Urinary bladder (tissue), 4 donors: ENCODE measurements at places on chromosomes 5 and 9. TPM values are rescaled to one million over a fixed set of nuclear protein-coding genes. Genes with fewer than 3 reads are reported as not detected.

GRCh38 chr5:130090569-130091270, 186.5 kb downstream of the CHSY3 start:
- no peak for DNase-seq

DNA sequence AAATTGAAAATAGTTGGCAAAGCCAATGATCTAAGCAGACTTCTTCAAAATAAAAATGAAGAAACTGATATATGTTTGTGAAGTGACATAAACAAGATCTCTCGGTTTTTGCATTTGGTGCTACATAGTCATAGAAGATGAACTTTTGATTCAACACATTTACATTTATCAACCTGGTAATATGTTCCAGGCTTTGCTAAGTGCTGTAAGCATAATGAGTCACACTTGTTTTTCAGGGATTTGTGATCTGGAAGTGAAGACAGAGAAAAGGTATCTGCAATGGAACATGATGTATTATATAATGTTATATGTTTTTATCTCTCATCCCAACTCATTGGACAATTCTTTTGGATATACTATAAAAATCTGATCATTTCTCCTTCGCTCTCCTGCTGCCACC, 801.4 kb downstream of the BRINP1 start:
- DNase-seq, result no peak

GRCh38 chr5:66904189-66904588, 292.4 kb downstream of the CD180 start:
- no peak for DNase-seq

DNA sequence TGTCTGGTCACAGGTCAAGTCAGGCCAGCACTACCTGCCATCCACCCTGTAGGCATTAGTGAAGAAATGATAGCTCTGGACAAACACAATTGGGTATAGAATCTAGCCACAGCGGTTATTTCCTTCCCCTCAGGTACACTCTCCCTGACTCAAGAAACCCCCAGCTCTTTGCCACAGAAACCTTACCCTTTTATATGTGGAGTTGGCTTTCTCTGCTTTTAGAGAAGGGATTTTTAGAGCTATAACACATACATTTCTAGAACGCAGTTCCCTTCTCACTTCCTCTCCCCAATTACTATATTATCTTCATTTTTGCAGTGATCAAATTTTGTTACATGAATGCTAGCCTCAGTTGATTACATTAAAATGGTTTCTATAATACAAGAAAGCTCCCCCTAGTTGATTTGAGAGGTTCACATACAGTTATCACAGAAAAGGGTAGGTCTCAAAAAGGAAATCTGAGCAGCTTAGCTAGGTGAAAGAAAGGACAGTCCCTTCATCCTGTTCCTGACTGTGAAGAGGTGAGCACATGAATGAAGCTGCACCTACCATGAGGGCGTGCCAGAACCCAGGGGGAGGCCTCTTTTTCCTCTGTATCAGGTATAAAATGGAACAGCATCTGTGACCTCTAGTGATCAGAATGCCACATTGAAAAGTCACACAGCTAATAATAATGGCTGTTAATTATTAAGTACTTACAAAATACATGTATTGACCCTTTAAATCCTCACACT, 425.6 kb downstream of the KIAA0825 start:
- DNase-seq, result no peak

GRCh38 chr5:122908108-122908507, 62.7 kb downstream of the SNX24 start:
- DNase-seq, result no peak

- no peak for DNase-seq
Observed at GRCh38 chr9:136838314-136839228, 3.7 kb upstream of the AJM1 start.

DNA sequence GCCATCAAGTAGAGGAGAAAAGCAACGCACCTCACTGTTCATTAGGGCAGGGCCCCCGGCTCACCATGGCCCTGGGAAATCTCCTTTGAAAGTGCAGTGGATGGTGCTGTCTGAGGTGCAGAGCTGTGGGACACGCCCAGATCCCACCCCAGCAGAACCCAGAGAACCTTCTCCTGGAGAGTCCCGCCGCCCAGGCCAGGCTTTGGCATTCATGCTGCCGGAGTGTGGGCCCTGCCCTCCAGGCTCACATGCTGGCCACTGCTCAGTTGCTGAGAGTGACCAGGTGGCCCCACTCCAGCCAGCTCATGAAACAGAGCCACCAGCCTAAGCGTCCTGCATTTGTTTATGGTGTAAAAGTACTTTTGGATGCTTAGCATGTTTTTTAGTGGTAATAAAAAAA, 23.8 kb upstream of the LRRC14B start:
- DNase-seq, result no peak

DNA sequence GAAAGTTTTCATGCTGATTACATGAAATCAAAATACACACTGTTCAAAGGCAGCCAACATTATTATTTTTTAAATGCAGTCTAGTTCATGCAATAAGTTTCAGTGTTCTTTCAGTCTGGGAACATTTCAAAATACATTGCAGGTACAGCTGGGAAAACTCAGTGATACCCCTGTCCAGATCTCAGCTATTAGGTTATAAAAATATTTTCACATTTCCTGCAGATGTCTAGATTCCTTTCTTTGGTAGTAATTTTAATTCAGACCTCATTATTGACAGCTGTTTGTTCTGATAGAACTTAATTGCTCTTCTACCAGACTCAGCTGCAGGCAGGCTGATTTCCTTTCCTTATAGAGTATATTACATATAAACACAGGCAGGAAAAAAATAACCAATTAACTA, 556.8 kb upstream of the DMAC1 start:
- DNase-seq, result no peak

Gene GDNF
- 0.71 TPM for polyA plus RNA-seq

Gene MYOZ3
- 1.5 TPM for polyA plus RNA-seq

Gene LMBRD2
- polyA plus RNA-seq, result 5.7 TPM

Gene NPR3
- polyA plus RNA-seq, result 1.8 TPM

Gene LCNL1
- 0.30 TPM for polyA plus RNA-seq
